ENCODE measurements at places on chromosomes 1 and 21. TPM values are rescaled to one million over a fixed set of nuclear protein-coding genes. Genes with fewer than 3 reads are reported as not detected.

The PDPN gene
- not detected for total RNA-seq

The TCHHL1 gene
- total RNA-seq = not detected

The SNAP47 gene
- 66.3 TPM for total RNA-seq

The BMP8A gene
- 0.31 TPM for total RNA-seq

The HES2 gene
- 2.1 TPM for total RNA-seq

The ELF3 gene
- total RNA-seq = 318 TPM

The OPTC gene
- total RNA-seq = not detected

The CIART gene
- total RNA-seq = 16.6 TPM

The COL8A2 gene
- 0.20 TPM for total RNA-seq

The MIXL1 gene
- not detected for total RNA-seq

The KCNJ9 gene
- not detected for total RNA-seq

The PADI3 gene
- total RNA-seq = 5.0 TPM

The ATP1A2 gene
- 1.1 TPM for total RNA-seq

The GSTM5 gene
- not detected for total RNA-seq
